ENCODE measurements at places on chromosomes 1 and 21.

DNA sequence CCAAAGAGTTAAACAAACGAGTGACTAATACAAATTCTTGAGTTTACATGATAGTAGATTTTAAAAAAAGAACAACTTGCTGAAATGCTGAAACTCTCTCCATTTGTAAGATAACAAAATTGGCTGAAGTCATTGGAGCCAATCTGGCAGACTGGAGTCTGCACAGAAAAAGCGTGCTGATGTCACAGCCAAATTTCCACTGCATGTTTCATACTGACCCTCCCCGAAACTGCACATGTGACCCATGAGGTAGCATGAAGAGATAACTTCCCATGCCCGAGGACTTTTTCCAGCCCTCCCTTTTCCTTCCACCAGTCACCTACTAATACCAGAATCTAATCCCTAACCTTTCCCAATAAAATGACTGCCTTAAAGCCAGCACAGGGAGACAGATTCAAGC lies 1.2 kb upstream of the LELP1 start:
- no peak for DNase-seq

DNA sequence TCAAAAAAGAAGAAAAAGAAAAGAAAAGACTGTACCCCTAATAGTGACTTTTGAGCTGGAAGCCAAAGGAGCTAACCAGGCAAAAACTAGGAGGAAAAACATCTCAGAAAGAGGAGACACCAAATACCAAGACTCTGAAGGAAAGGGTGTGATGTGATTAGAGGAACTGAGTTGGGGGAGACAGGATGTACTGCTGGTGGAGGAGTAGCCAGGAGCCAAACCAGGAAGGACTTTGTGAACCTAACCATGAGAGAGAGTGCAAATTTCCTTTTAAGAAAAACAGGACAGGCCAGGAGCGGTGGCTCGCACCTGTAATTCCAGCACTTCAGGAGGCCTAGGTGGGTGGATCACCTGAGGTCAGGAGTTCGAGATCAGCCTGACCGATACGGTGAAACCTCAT lies 4.1 kb upstream of the RBP7 start:
- no peak for DNase-seq

DNA sequence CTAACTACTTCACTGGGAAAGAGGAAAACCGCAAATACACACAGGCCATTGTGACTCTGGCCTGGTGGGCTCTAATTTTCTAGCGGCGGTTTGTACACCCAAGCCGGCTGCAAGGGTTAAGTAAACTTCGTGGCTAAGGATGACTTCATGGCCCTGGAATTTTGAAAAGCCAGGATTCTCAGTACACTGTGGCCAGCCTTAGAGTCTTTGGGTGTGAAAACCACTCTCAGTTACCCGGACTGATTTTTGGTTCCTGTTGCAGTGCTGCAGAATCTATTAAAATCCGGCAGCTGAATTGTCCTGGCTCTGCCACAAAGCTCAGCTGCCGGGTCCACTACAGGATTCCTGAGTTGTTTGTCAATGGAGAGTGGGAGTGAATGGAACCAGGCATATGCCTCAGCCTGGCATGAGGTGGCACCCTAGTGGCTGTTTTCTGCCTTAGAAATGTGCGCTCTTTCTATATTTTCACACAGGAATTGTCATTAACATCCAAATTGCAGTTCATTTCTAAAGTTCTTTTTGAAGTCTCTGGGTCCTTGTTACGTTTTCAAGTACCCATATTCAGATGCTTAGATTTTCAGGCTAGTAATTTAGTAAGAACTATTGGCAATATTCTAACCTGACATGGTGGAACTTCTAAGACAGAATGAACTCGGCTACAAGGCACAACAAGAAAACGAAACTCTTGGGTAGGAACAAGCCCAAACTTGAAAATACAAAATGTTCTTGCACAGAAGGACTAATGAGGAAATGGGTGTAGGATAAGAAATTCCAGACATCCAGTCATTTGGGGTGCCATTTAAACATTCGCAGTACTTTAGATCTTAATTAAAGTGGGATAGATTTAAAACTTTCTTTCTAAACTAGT lies 255.9 kb downstream of the NFIA start:
- DNase-seq, result peak; percentile 74

DNA sequence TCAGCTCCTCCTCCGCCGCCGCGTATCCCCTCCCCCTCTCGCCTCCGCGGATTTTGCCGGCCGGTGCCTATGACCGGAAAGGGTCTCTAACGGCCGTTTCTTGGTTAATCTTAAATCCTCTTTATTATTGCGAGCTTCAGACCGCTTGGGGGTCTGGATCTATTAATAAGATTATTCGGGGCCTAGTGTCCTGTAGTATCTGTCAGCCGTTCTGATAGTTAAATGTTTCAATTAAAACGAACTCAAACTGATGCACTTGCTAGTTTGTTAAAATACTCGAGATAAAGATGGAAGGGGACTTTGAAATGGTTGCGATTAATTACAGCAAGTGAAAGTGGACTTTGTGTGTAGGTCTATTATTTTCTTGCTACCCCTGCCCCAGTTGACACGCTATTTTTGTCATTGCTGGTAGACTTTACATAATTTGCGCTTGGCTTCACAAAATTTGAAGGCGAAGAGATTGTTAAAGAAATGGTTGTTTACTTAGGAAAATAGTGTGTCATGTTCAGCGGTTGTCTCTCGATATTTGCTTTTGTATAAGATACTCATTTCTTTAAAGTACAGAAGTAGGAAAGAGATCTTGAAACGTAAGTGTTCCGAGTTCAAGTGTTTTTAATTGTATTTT lies 779 bp downstream of the SON start:
- no peak for DNase-seq

DNA sequence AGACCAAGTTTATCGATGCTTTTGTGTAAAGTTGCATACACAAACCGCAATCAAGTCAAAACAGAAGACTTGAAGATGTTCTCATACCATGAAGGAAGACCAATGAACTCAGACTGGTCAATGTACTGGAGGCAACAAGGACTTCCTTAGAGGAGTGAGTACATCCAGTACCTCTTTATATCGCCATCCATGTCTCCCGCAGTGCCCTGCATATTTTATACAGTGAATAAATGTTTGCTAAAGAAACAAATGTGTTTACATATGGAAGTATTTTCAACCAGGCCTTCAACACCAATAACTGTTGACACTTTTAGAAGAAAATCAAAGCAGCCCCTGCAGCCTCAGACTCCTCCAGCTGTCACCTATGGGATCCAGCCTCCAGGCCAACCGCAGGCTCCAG lies 125.6 kb downstream of the SMYD3 start:
- DNase-seq, result no peak

DNA sequence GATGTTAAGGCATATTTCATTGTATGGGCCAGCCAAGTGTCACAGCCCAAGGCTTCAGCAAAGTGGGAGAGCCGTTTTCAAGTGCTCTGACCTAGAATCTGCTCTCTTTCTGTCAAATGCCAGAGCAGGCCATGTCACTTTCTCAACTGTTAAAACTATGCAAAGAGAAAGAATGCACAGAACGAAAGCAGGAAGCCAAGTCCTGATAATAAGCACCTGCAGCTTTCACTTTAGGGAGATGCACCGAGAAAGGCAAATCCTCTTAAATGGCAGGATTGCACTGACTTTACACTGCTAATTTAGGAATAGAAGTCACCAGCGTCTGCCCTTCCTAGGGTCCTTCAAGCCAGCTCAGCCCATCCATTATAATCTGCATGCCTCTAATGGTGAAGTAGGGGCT lies 49.2 kb upstream of the NTPCR start:
- no peak for DNase-seq

DNA sequence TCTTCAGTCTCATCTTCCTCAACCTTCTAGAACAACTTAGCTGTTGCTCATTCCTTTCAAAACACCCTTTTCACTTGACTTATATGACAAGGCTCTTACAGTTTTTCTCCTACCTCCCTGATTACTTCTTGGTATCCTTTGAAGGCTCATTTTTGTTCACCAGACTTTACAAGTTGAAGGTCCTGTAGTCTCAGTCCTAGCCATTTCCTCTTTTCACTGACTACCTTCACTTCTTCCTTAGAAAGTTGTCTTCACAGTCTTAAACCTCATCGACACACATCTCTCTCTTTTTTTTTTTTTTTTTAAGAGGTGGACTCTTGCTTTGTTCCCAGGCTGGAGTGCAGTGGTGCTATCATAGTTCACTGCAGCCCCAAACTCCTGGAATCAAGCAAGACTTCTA lies 6.6 kb upstream of the TP53BP2 start:
- DNase-seq, result no peak

DNA sequence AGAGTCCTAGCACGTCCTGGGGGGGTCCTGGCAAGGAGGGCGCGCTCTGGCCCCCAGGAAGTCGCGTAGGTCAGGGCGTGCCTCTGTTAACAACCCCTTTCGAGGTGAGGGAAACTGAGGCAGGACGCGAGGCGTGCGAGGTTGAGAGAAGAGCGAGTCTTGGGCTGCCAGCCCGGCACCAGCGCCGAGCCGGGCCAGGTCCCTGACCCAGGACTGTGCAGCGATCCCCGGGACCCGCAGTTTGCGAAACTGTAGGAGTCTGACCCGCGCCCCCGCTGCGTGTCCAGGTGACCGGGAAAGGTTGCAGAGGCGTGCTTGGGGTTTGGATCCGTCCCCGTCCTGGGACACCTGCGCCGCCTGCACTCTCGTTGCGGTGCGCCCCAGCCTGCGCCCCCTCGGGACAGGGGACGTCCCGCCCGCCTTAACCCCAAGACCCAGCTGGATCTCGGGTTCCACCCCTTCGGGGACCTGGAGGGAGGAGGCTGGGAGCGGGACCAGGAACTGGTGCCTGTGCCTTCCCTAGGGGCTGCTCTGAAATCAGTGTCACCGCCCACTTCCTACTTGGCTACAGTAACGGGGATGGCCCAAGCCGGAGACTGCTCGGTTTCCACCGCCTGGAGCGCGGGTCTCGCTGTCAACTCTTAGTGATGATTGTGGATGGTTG lies 493 bp downstream of the DISC1 start:
- DNase-seq, result peak; percentile 59
